Fibroblast of skin of left biceps (primary cell): ENCODE measurements at places on chromosomes 6 and 20.

- DNase-seq = no peak
Measured at GRCh38 chr6:30007132-30007764, 53.8 kb upstream of the POLR1H start.

DNA sequence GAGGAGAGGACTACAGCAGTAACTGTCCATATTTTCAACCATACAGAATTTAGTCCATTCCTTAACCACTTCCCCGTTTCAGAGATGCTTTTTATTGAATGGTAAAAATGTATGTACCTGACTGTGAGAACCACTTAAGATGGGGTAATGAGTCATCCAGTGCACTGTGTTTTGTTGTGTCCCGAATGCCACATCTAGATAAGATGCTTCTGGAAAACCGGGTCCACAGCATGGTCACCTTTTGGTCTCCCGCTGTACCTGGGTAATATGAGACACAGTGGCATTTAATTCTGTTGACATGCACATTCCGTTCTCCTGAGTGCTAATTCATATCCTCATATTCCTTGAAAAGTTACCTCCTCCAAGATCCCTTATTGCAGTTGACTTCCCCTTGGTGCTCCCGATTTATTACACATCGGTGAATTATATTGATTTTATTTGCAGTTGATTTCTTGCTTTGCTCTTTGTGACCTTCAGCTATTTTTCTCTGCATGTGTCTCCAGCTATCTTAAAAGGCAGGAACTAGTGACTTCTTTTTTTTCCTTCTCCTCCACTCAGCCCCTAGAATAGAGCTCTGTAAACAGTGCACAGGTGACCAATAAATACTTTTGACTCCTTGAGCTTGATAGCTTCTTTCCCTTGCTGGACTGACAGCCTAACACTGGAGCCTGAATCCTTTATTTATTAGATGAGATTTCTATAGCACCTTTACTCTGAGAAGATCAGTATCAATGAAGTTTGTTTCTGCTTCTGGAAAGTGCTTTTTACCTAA lies 314.6 kb downstream of the ZFAND3 start:
- no peak for DNase-seq

- no peak for DNase-seq
Measured at GRCh38 chr6:148761527-148762011, 14.7 kb downstream of the UST start.

DNA sequence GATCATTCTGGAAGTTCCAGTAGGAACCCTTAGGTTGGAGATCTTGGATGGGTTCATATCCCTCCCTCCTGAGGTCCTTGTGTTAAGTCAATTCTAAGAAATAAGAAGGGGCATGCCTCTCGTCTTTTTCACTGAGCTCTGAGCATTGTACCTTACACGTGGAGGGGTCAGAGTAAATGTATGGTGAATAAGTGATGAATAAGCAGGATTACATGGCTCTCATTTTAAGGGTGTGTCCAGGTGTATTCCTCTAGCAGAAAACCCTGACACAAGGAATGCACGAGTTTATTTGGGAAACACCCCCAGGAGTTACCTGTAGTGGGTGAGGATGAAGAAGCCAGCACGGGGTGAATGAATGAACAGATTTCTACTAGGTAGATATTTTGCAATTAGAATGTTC lies 400.2 kb downstream of the KIF16B start:
- DNase-seq = no peak
